ENCODE measurements at places on chromosomes 6 and 20. TPM values are rescaled to one million over a fixed set of nuclear protein-coding genes. Genes with fewer than 3 reads are reported as not detected.

DNA sequence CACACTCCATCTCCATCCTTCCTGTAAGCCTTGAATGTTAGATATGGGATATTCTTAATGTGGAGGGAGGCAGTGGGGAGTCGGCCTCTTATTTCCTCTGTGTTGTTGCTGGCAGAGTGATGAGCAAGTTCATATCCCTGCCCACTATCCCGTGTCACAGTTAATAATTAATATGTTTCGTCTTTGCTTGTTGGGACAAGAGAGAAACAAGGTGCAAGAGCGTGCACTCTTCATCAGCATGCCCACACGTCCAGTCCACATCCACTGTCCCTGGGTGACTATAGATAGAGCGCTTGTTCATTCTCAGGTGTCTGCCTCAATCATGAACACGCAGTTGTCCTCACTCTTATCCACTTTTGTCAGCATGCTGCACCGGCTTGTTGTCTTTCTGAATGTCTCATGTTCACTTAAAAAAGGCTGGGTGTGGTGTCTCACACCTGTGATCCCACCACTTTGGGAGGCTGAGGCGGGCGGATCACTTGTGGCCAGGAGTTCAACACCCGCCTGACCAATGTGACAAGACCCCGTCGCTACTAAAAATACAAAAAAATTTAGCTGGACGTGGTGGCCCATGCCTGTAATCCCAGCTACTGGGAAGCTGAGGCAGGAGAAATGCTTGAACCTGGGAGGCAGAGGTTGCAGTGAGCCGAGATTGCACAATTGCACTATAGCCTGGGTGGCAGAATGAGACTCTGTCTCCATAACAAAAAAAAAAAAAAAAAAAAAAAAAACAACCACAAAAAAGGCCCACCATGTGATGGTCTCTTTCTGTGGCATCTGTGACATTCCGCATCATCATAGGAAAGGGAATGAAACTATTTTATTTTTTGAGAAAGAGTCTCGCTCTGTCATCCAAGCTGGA is 34.2 kb downstream of the PPP1R3G start:
- H3K27me3 ChIP-seq: no peaks in the 10 kb centered on the region
- H3K4me1 ChIP-seq: no peaks in the 10 kb centered on the region
- no peak for DNase-seq
- no peaks in the 10 kb centered on the region for H3K36me3 ChIP-seq
- H3K27ac ChIP-seq: no peak overlapping the region

The UBD gene
- 99.5 TPM for total RNA-seq

The SPDEF gene
- total RNA-seq: 0.48 TPM

The HSPA1B gene
- 172 TPM for total RNA-seq

Measured in hepatocyte (in vitro differentiated cells).